HFF-Myc (cell line): ENCODE measurements at places on chromosomes 6 and 20.

GRCh38 chr6:75933387-75933975 is 139.0 kb downstream of the IMPG1 start:
- no peak for DNase-seq

DNA sequence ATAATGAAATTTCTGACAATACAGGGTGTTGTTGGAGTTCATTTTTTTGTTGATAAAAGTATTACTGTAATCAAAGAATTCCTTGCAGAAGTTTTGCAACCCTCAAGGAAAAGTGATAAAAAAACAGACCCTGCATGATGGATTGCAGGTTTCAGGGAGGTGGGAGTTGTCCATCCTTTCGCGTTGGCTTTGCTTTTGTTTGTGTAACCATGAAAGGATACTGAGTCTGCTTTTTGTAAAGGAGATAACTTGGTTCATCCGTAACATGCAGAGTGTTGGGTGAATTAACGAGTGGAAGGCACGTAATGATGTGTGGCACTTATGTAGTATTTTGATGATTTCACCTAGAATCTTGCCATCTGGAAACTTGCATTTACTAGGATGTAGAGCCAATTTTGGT is 23.6 kb downstream of the FOXO3 start:
- no peak for DNase-seq

GRCh38 chr6:108948181-108948661 is 100.0 kb downstream of the ARMC2 start:
- DNase-seq, result no peak

DNA sequence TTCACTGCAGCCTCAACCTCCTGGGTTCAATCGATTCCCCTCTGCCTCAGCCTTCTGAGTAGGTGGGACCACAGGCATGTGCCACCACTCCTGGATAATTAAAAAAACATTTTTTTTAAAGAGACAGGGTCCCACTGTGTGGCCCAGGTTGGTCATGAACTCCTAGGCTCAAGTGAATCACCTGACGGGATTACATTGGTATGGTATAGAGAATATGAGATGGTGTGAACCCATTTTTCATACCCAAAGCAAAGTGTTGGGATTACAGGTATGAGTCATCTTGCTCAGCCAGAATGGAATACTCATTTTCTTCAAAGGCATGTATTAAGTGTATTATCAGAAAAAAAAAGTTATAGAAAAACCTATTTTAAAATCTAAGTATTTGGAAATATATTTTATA is 114.2 kb downstream of the AHI1 start:
- DNase-seq, result no peak

DNA sequence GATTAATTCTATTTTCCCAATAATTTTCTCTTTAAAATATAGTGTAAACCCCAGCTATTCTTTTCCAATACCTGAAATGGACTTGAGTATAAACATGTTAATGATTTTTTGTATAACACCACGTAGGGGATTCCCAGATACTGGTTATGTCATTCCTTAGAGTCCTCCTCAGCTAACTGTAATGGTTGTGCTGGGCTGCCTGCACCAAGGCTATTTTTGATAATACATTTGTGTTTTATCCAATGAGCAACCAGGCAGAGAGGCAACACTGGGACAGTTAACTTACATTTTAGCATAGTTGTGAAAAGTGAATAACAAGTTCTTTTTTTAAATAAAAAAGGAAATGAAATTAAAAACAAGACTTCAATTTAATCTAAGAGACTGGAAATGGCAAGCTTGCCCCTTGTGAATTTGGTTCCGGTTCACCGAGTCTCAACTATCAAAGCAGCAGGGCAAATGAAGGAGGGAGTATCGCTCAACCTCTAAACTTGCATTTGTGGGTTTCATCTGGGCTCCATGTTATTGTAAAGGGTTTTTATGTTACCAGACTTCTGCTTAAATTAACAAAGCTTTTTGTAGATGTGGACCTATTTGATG is 18.8 kb upstream of the BACH2 start:
- no peak for DNase-seq

DNA sequence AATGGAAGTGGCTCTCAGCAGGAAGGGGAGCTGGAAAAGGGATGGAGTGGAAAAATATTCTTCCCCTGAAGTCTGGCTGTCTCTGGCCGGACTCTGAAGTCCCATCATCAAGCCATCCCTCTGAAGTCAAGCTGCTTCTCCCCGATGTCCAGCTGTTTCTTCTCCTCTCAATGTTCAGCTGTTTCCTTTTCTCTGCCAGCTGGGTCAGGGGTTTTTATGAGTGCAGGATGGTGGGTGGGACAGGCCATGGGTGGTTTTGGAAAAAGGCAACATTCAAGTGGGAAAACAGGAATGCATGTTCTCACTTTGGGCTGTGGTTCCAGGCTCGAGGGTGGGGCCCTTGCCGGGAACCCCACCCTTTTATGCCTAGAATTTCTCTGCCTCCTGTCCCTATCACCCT is 48.4 kb upstream of the FAM184A start:
- no peak for DNase-seq

DNA sequence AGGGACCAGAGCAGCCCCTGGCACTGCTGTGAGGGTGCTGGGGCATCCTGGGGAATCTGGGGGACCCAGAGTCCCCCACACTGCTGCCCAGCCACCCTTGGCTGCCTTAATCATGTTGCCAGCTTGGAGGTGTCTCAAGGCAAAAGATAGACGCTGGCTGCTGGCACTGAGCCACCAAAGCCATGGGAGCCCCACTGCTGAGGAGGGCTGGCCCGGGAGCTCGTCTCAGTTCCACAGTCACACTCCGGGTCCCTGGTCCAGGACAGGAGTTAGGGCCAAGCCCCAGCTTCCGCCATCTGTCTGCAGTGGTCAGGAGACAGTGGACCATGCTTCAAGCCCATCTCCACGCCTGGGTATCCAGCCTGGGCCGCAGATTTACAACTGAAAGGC is 41.0 kb upstream of the HMGA1 start:
- no peak for DNase-seq

- no peak for DNase-seq
Observed at GRCh38 chr6:121627761-121628160, 192.3 kb downstream of the GJA1 start.

DNA sequence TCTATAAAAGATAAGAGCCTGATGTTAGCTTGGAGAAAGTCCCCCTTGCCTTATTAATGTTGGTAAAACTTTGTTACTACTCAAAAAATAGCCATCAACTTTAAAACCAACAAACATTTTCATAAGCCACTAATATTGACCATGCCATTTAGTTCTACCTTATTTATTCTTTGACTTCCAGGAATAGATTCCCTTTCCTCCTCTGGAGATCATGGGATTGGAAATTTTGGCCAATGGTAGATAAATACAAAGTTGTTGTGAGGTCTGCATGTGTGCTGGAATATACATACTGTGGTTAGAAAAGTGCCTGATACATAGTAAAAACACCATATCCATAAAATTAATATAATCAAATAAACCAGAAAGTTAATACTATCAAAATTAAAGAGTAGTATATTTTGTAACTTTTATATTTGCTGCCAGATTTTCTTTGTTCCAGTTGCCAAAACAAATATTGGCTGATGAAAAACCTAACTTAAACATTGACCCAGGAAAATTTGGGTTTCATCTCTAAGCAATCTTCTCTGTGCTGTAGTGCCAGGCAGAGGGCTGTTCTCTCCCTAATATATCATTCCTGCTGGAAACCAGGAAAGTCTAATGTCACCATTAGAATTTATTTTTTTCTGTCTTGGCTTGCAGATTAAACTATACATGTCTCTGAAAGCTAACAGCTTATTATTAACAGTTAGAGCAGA is 169.1 kb downstream of the NKAIN2 start:
- no peak for DNase-seq

GRCh38 chr6:89400912-89401399 is 11.1 kb downstream of the RRAGD start:
- DNase-seq, result no peak

- no peak for DNase-seq
Observed at GRCh38 chr6:148325316-148326068, 17.1 kb upstream of the SASH1 start.

- DNase-seq, result no peak
Observed at GRCh38 chr6:113585246-113585645, 271.9 kb upstream of the MARCKS start.
